Peyer's patch (tissue), 4 donors: ENCODE measurements at places on chromosomes 1 and 21. TPM values are rescaled to one million over a fixed set of nuclear protein-coding genes. Genes with fewer than 3 reads are reported as not detected.

- DNase-seq: peak; percentile 22
These were observed 590 bp downstream of the CNN3 start for GRCh38 chr1:94926126-94926914.

Gene HPDL
- 24.8 TPM for total RNA-seq

Gene SPATA21
- total RNA-seq: not detected

- DNase-seq: no peak
These were observed 393.1 kb downstream of the BRINP3 start for GRCh38 chr1:190084552-190084951.

DNA sequence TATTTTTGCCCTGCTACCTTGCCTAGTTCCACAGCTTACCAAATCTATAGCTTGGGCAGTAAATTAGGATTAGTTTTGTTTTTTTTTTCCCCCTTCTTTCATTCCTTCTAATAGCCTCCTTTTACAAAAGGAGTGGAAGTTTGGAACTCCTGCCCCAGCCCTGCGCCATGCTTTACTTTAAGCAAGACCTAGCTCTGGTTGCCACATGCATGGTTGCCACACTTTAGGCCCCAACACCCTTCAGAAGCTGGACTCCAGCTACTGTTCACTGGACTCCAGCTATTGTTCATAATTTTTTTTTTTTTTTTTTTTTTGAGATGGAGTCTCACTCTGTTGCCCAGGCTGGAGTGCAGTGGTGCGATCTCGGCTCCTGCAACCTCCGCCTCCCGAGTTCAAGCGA lies 115.8 kb downstream of the NR5A2 start:
- DNase-seq: no peak

Gene DMBX1
- total RNA-seq: not detected

GRCh38 chr1:65404941-65405340 lies 15.5 kb upstream of the LEPR start:
- DNase-seq: no peak
